ENCODE measurements at places on chromosomes 11 and 22. TPM values are rescaled to one million over a fixed set of nuclear protein-coding genes. Genes with fewer than 3 reads are reported as not detected.

- DNase-seq: no peak
These were observed 81.8 kb downstream of the FAM168A start for GRCh38 chr11:73516080-73516479.

DNA sequence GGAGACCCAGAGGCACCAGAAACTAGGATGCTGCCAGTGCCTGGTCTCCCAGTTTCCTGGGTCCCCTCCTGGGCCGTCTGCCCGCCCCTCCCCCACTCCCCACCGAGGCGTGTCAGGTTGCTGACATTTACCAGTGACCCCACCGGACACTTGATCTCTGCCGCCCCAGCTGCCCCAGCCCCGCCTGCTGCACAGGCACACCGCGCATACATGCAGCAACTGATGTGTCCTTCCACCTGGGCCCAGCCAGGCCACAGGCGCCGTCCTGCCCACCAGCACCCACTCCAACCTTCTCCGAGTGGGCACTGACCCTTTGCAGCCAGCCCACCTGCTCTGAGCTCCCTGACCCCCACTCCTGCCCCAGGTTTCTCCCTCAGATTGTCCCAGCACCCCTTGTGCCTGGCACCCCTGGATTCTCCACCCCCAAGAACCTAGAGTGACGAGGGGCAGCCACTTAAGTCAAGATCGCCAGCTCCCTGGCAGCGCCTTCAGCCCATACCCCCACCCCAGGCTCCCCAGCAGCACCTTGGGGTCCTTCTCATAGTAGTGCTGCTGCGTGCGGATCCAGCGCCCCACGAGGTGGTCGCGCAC, 548 bp downstream of the PYGM start:
- no peak for DNase-seq

DNA sequence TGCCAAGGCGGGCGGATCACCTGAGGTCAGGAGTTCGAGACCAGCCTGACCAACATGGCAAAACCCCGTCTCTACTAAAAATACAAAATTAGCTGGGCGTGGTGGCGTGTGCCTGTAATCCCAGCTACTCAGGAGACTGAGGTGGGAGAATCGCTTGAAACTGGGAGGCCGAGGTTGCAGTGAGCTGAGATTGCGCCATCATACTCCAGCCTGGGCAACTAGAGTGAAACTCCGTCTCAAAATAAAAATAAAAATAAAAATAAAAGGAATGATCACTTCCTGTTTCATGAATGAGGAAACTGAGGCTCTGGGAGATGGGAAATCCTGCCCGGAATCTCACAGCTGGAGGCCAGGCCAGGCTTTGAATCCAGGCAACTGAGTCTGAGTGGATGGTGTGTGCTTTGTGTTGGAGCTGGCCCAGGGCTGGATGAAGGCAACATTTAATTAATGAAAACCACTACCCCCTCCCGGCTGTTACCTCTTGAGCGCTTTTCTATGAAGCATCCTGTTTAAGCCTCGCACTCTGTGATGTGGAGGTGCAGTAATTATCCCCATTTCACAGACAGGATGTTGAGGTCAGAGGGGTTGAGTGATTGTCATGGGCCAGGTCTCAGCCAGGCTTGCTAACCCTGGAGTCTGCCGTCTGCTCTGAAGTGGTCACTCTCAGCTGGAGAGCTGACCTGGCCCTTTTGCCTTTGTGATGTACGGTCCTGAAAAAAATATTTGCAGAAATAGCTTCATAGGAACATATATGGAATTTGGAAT, 27.8 kb downstream of the LRP5 start:
- DNase-seq: no peak

DNA sequence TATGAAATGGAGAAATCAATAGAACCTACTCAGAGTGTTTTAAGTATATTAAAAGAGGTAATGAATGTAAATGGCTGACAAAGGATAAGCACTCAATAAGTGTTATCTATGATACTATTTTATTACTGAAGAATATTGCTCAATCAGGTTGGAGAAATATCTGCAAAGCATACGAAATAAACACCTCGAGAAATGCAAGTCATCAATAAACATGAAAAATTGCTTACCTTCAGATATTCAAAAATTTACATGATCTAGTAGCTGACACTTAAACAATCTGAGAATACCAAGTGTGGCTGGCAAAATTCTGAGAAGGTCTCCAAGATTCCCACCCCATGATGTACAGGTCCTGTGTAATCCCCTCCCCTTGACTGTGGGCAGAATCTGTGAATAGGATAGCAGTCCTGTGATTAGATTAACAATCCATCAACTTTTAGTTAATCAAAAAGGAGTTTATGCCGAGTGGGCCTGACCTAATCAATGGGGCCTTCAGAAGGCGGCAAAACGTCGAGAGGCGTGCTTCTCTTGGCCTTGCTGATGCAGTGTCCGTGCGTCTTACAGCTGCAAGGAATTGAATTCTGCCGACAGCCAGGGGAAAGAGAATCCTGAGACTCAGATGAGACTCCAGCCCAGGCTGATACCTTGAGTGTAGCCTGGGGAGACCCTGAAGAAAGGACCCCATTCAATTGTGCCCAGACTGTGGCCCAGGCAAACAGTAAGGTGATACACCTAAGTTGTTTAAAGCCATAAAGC, 49.1 kb downstream of the SPATA19 start:
- no peak for DNase-seq

PHF21B gene
- 2.2 TPM for total RNA-seq

MUC5AC gene
- total RNA-seq: not detected

DBX1 gene
- total RNA-seq: not detected

LINC01488 gene
- not detected for total RNA-seq

OR2AT4 gene
- not detected for total RNA-seq

JAML gene
- 17.2 TPM for total RNA-seq
